ENCODE measurements at places on chromosomes 1 and 21. TPM values are rescaled to one million over a fixed set of nuclear protein-coding genes. Genes with fewer than 3 reads are reported as not detected.

The LMX1A gene
- 3.7 TPM for total RNA-seq

The ZNF593OS gene
- not detected for total RNA-seq

The SPRR2E gene
- total RNA-seq, result not detected

The GPR161 gene
- total RNA-seq, result 56.7 TPM

The FGR gene
- 1.4 TPM for total RNA-seq

The ADAMTS5 gene
- total RNA-seq, result 4.6 TPM

Data from diencephalon (tissue), 1 donor.